ENCODE measurements at places on chromosomes 3 and 15.
A peak's percentile ranks its signal among the peaks of the same experiment; 100 is the strongest.

GRCh38 chr3:101182734-101183133 lies 137.6 kb downstream of the IMPG2 start:
- DNase-seq, result peak; percentile 60

- no peak for DNase-seq
Measured at GRCh38 chr3:187025254-187025655, 94.9 kb downstream of the ST6GAL1 start.

DNA sequence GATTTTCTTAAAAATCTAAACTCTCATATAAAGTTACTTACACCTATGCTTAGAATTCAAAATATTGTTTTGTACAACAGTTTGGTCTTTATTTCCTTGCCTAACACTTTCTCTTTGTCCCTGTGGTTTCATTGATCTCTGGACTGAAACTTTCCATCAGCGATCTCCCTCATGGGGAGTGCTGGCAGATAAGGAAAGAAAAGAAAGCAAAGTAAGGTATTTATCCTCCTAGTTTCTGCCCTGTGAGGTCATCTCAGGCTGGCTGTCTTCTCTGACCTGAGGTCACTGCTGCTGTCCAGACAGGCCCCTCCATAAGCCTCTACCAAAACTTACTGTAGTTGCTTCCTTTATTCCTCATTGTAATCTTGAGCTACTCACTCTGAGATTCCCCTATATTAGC lies 57.9 kb upstream of the EPHA6 start:
- no peak for DNase-seq

DNA sequence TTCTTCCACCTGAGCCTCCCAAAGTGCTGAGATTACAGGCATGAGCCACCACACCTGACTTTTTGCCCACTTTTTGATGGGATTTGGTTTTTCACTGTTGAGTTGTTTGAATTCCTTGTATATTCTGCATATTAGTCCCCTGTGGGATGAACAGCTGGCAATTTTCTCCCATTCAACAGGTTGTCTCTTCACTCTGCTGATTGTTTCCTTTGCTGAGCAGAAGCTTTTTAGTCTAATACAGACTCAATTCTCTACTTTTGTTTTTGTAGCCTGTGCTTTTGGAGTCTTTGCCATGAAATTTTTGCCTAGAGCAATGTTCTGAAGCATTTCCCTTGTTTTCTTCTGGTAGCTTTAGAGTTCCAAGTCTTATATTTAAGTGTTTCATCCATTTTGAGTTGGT lies 62.7 kb upstream of the MFGE8 start:
- DNase-seq, result peak; percentile 71

GRCh38 chr15:50854601-50855490 lies 53.6 kb upstream of the AP4E1 start:
- peak; percentile 63 for DNase-seq

DNA sequence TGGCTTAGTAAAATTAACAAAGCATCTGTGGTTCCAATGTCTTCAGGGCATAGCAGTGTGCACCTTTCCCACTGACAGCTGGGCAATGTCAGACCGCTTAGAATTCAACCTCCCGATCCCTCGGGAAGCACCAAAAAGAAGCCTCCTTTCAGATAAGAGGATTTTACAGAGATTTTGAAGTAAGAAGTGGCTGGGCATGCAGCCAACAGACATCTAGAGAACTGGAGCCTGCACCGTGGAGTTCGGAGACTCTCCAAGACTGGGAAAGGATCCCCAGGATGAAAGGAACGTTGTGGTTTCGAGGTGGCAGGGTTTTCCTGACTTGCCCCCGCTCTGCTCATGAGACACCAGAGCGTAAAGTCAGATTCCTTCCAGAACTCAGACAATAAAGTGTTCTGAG lies 5.3 kb downstream of the FAM174B start:
- peak; percentile 33 for DNase-seq

DNA sequence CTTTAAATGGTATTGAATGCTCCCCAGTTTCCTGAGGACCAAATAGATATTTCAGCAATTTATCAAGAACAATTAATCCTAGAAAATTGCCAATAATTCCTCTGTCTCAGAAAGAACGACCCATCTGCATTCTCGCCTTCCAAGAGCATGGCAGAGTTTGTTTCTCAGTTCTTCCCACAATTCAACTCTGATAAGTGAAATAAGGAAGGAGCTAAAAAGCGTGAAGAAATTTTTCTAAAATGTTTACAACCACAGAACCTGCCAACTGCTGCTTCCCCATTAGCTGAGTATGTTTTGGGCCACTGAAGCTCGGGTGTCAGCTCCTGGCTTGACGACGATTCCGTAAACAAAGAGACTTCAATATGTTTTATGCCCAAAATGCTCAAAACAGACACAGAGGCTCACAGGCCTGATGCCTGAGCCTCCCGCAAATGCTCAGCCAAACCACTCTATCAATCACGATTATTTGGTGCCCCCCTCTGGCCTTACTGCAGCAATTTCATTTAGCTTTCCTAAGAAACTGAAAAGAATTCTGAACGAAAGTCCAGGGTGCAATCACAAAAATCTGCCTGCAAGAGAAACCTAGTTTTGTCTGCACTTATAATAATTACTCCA lies 259.2 kb upstream of the CCDC54 start:
- DNase-seq, result peak; percentile 75

DNA sequence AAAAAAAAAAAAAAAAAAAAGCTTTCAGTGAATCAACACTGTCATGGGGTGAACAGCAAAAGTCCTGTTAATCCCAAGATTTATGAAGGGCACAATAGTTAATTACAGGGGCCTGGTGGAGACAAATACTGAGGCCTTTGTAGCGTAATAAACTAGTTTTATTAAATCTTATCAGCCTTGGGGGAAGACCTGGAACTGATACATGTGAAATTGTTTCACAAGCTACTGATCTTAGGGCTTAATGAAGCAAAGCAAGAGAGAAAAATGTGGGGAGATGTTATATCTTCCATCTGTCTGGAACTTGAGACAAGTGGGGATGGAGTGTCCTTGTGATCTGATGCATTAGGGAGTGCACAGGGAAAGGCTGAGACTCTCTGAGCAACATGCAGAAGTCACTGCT lies 47.9 kb upstream of the OSBPL11 start:
- no peak for DNase-seq

GRCh38 chr3:32577174-32577573 lies 6.5 kb upstream of the DYNC1LI1 start:
- DNase-seq, result peak; percentile 30

DNA sequence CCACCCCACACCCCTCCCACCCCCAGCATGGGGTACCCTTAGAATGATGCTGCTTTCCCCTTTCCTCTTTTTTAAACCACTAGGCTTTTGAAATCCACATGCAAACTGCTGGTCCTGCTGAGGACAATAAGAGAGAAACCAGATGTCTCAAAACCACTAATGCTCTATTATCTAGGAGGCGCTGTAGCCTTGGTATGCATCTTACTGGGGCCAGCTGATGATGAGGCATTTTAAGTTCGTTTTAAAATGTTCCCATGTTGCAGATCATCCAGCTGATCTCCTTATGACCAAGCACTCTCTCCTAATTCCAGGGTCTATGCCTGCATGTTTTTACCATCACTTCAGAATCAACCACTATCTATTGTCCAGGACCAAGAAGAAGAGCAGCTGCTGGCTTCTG lies 1.3 kb downstream of the NME9 start:
- peak; percentile 44 for DNase-seq

DNA sequence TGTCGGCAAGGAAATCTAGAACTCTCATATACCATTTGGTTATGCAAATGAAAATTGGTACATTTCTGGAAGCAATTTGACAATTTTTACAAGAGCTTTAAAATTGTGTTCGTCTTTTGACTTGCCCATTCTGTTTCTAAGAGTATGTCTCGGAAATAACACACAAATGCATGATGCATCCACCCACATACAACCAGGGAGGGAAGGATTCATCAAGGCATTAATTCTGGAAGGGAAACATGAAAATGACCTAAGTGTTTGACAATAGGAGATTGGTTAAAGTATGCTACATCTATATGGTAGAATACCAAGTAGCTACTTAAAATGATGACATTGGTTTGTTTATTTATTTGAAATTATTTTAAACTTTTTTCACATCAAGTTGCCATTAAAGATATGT lies 58.6 kb downstream of the PIAS1 start:
- peak; percentile 19 for DNase-seq

- peak; percentile 51 for DNase-seq
Measured at GRCh38 chr15:76309601-76310330, 1.5 kb downstream of the ETFA start.

Measured in EH (cell line).